Brain pericyte (primary cell): ENCODE measurements at places on chromosomes 1 and 21.

GRCh38 chr1:205782627-205783432 is 7.5 kb upstream of the RAB29 start:
- no peak for DNase-seq

- no peak for DNase-seq
Observed at GRCh38 chr1:223423641-223424233, 30.5 kb downstream of the CCDC185 start.

DNA sequence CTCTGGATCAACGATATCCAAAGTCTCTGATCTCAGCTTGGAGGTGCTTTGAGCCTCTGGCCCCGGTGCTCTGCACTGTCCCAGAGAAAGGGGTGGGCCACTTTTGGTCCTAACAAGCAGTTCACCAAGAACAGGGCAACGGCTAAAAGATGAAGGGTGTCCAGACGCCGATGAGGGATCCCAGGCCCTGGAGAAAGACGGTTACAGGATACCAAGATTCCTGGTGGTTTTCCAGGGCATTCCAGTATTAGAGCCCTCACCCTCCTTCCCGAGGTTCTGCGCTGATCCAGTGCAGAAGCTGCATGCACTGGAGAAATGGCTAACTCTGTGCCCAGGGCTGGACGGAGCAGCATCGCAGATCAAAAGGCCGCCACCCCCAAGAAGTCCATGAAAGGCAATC is 149.9 kb upstream of the IRF2BP2 start:
- DNase-seq, result no peak

- DNase-seq, result no peak
Observed at GRCh38 chr1:116824631-116825206, 70.5 kb downstream of the CD2 start.

DNA sequence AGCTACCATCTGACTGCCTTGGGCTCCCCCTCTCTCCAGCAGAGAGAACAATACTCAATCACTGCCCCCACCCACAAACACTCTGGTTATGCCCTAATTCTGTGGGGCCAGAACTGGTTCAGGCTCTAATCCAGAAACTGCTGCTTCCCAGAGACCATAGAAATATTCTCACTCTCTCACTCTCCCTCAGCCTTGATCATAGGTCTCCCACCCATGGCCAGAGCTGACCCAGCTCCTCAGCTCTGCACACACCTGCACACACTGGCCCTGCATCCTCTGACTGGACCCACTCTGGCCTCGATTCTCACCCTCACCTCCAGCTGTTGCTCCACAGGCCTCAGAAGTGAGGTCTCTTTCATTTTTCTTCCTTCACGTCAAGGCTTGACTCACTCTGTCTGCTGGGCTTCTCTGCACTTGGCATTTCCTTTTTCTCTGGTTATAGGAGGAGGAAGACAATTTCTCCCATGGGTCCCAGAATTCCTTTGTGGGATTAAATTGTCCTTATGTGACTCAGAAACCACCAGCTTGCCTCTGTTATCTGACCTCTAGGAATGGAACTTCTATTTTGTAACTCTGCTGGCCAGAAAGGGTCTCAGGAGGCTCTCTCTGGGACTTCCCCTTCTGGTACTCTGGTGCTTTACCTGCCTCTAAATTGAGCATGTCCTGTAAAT is 15.6 kb upstream of the ZMYM6 start:
- DNase-seq, result peak; percentile 58

DNA sequence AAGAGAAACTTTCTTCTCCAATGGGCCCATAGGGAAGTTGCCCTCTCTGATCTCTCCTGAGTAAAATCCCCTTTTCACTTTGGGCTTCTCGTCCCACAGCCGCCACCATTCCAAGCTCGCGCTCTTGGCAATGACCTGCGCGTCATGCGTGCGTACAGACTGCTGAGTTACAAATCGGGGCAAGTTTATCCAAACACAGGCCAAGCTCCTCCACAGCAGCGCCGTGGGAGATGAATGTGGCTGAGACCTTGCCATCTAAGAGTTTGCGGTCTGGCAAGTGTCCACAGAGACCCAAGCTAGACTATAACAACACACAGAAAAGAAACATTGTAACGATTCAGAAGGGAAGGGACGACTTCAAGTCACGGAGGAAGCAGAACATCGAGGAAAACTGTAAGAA is 116.3 kb upstream of the SOD1 start:
- DNase-seq, result no peak

DNA sequence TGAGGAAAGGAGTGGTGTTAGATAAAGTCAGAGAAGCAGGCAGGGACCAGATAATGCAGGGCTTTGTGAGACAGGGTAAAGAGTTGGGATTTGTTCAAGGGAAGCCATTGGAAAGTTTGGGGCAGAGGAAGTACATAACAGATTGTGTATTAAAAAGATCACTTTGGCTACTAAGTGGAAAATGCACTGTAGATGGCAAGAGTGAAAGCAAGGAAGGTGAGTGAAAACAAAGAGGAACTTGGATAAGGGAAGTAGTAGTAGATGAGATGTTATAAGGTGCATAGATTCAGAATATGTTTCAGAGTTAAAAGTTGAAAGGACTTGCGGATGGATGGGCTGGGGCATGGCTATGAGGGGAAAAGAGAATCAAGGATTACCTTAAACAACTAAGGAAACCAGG is 17.4 kb downstream of the MRPL39 start:
- no peak for DNase-seq

DNA sequence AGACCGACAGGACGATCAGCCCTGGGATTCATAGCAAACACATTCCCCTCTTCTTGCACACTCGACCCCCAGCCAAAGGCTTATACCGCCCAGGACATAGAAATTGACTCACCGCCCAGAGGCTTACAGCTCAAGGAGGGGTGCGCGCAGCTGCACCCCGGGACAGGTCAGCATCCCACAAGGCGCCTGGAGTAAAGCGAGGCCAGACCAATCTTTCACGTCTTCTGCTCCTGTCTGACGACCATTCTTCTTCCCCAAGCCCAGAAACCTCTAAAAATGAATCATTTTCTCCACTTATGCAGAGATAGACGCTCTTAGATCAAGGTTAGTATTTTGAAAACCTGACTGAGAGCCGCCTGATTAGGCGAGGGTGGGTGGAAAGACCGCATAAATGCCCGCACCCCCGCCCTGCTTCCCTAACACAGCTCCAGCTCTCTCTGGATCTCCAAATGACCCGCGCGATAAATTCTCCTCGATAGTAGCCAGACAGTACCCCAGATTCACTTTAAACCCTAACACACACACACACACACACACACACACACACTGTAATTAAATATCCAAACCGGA is 1.9 kb upstream of the LHX8 start:
- no peak for DNase-seq

DNA sequence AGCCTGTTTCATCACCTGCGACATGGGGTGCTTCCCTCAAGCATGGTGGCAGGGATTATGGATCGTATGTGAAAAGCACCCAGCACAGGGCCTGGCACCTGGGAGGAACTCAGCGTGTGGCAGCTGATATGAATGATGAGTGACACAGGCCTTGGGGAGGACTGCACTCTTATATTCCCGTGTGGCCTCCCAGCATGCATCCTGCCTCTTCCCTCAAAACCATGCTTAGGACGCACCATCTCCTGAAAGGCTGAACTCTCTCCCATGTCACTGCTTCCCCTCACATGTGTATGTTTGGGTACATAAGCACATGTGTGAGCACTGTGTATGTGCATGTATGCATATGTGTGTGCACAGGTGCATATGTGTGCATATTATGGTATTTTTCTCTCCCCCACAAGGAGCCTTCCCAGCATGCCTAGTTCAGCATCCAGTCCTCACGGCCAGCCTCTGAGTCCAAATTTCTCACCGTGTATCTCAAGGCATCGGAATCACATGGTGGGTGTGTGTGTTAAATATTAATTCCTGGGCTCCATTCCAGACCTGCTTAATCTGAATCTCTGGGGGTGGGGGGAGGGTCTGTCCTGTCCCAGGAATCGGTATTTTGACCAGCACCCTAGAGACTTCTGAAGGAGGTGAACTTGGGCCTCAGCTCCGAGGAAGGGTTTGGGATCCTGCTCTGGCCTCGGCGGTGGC is 12.8 kb downstream of the MYOM3 start:
- DNase-seq, result no peak

DNA sequence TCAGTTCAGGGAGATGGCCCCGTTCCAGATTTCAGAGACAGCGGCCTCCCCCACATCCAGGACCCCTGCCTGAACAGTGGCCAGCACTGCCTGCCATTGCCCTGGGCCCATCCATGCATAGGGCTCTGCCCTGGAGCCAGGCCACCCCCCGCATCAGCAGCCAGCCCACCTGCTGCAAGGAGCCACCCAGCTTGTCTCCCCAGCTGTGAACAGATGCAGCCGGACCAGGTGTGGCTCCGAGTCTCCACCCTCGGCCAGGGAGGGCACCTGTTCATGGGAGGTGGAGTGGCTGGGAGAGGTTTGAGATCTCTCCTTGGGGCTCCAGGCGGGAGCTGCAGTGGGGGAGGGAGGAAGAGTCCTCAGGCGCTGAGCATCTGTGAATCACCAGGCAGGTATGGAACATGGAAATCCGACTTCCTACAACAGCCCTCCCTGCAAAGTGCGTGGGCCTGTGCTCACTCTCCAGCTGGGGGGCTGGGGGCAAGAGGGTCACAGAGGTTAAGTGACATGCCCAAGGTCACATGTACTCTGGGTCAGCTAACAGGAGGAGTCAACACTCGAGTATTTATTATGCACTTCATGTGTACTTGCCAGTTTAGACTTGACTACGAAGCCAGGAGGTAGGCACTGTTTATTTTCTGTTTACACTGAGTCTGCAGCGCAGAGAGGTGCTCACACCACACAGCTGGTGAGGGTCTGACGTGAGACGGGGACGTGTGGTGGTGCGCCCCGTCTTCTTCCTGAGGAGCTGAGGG is 4.8 kb upstream of the HES5 start:
- no peak for DNase-seq

DNA sequence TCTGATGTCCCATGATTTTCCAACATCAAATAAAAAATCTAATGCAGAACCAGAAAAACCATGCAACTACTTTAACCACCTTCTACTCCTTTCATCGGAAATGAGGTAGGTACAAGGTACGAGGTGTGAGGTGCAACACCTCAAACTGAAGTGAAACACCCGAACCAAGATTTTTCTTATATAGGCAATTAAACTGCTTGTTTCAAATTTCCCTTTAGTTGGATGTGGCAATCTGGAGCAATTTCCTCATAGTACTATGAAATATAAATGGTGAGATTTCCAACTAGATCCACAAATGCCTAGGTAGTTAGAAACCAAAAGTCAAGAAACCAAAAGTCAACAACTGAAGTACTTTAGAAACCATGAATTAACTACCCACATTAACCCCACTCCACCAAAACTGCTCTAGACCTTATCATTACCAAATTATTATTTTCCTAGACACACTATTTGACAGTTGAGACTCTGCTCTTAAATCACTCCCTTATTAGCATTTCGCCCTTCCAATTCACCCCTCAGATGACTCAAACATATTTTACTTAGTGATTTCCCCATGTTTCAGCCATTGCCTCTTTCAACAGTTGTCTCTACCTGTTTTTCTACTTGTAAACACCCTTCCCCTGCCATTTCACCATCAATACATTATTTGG is 37.8 kb downstream of the FUBP1 start:
- DNase-seq, result no peak

GRCh38 chr1:184823080-184823479 is 68.4 kb upstream of the EDEM3 start:
- DNase-seq, result no peak

DNA sequence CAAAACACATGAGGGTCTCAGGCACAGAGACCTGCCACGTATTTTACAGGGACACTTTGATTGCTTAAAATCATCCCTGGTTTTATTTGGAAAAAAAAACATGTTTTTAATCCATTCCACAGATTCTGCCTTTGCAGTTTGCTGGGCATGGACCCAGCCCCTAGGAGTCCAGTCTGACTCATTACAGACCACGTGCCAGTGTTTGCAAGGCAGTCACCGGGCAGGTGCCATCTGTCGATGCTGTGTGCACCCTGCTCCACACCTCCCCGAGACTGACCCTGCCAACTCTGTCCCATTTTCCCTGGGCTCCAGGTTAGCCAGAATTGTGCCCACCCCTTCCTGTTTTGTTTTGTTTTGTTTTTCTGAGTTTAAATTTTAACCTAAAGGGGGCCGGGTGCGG is 148.4 kb upstream of the TMEM51 start:
- DNase-seq, result no peak

GRCh38 chr1:245894843-245895242 is 612.2 kb downstream of the SMYD3 start:
- no peak for DNase-seq

DNA sequence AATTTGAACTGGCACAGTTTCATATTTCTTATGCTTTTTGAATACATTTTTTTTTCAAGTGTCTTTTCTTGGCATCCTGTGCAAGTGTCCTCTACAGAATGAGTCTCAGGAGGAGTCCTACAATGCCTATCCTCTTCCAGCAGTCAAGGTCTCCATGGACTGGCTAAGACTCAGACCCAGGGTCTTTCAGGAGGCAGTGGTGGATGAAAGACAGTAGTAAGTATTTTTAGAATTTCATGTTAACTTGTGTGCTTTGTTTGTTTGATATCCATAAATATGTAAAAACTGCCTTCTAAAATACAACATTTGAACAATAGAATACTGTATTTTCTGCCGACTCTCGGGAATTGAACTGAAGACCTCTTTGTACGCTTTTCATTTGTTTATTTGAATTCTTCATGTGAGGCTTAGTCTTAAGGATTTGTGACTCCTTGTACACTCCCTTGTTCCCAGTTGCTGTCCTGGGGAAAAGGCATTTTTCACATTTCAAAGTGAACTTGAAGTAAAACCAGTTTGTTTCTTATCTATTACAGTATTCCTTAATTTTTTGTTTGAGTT is 56.6 kb downstream of the NCF2 start:
- no peak for DNase-seq
